ENCODE measurements at places on chromosomes 4 and X. TPM values are rescaled to one million over a fixed set of nuclear protein-coding genes. Genes with fewer than 3 reads are reported as not detected.

Gene LRRC66
- 0.15 TPM for total RNA-seq

Gene SHOX
- total RNA-seq = not detected

Gene GPR82
- 0.22 TPM for total RNA-seq

Gene AMOT
- 4.4 TPM for total RNA-seq

Gene PNMA3
- 0.06 TPM for total RNA-seq

Gene PRSS12
- total RNA-seq = 0.57 TPM

Gene CNGA1
- 0.56 TPM for total RNA-seq

DNA sequence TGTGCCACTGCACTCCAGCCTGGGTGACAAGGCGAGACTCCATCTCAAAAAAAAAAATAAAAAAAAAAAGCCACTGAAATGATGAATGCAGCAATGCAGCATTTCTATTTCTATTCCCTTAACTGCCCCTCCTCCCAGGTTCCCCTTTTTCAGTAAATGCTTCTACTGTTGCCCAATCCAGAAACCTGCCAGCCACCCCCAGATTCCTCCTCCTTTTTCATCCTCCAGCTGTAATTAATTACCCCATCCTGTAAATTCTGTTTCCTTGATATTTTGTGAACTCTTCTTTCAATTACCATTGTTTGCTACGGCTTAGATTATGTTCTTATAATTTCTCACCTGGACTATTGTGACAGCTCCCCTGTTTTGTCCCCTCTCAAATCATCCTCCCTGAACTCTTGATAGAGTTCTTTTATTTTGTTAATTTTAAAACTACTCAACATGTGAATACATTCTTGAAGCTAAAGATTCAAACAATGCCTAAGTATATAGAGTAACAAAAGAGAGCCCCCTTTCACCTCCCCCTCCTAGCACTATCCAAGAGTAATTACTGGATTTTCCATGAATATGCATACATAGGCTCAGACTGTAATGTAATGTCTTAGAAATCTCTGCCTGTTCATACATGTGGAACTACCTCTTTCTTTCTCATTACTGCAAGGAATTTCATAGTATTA lies 140.6 kb upstream of the GPC4 start:
- peaks cover 6% of the 10 kb centered on the region for H3K27me3 ChIP-seq
- H3K4me3 ChIP-seq = no peak overlapping the region
- DNase-seq = no peak
- H3K4me1 ChIP-seq = no peaks in the 10 kb centered on the region
- H3K36me3 ChIP-seq = no peaks in the 10 kb centered on the region

DNA sequence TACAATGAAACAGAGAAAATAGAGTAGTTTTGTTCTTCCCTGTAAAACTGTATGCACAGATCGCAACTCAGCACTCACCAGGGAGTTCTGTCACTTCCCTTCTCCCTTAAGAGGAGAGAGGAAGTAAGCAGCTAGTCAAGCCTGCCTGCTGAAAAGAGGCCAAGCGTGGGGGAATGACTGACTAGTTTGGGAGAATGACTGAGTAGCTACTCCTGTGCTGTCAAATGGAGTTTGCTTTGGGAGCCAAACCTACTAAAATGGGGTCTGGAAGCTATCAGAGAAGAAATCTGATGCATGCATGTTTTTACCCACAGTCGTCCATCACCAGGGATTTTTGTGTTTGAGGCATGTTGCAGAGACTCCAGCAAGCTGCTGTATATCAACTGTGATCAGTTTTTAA lies 54.6 kb upstream of the LHFPL1 start:
- H3K27ac ChIP-seq = no peak overlapping the region
- no peaks in the 10 kb centered on the region for H3K4me1 ChIP-seq
- H3K4me3 ChIP-seq = no peak overlapping the region
- DNase-seq = peak; percentile 4
- H3K27me3 ChIP-seq = peaks cover 14% of the 10 kb centered on the region

GRCh38 chr4:79281566-79282359 lies 44.1 kb downstream of the NAA11 start:
- DNase-seq = no peak
- no peaks in the 10 kb centered on the region for H3K27me3 ChIP-seq
- H3K4me1 ChIP-seq = no peaks in the 10 kb centered on the region
- no peak overlapping the region for H3K4me3 ChIP-seq

GRCh38 chr4:26088433-26088928 lies 174.5 kb downstream of the SMIM20 start:
- H3K36me3 ChIP-seq = no peaks in the 10 kb centered on the region
- H3K4me3 ChIP-seq = no peak overlapping the region
- H3K27ac ChIP-seq = no peak overlapping the region
- H3K4me1 ChIP-seq = no peaks in the 10 kb centered on the region

DNA sequence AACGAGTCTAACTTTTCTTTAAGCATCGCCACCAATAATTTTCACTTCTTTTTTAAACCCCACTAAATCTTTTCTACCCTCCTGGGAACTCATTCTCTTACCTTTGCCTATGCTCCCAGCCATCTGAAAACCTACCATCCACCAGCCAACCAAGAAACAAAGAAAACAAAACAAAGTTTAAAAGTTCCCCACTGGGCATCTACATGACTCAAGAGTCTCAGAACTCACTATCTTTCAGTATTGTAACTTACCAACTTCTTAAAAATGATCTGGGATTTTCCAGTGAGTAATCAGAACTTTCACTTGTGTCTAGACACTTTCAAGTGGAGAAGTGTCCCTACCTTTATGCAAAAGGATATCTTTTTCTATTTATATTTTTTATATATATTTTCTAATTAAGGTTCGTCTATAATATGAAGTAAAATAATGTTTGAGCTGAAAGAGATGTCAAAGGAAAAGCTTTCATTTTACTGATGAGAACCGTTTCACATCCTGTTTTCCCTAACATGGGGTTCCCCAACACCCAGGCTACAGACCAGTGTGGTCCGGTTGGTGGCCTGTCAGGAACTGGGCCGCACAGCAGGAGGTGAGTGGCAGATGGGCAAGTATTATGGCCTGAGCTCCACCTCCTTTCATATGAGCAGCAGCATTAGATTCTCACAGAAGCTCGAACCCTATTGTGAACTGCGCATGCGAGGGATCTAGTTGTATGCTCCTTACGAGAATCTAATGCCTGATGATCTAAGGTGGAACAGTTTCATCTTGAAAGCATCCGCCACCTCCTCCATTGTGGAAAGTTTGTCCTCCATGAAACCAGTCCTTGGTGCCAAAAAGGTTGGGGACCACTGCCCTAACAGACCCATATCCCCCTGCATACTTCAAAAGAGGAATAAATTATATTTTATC lies 9.8 kb upstream of the TIGD2 start:
- H3K4me3 ChIP-seq = no peak overlapping the region
- no peaks in the 10 kb centered on the region for H3K36me3 ChIP-seq
- H3K27ac ChIP-seq = no peak overlapping the region
- DNase-seq = no peak
- H3K27me3 ChIP-seq = no peaks in the 10 kb centered on the region

DNA sequence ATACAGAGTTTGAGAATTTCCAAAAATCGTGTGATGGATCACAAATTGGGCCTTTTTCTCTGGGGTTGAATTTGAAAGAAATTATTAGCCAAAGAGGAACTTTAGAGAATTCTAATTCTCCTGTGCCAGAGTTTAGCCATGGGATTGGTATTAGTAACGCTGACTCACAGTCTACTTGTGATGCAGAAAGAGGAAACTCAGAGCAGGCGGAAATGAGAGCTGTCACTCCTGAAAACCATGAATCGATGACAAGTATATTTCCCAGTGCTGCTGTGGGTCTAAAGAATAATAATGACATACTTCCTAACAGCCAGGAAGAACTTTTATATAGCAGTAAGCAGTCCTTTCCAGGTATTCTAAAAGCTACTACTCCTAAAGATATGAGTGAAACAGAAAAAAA lies 64.9 kb downstream of the N4BP2 start:
- no peak for DNase-seq
- H3K27me3 ChIP-seq = no peaks in the 10 kb centered on the region
- no peak overlapping the region for H3K4me3 ChIP-seq
- peak overlapping the region; percentile 37 for H3K27ac ChIP-seq

GRCh38 chr4:4668355-4669210 lies 126.7 kb upstream of the STX18 start:
- no peak overlapping the region for H3K27ac ChIP-seq
- no peaks in the 10 kb centered on the region for H3K27me3 ChIP-seq
- no peak overlapping the region for H3K4me3 ChIP-seq
- no peaks in the 10 kb centered on the region for H3K4me1 ChIP-seq

DNA sequence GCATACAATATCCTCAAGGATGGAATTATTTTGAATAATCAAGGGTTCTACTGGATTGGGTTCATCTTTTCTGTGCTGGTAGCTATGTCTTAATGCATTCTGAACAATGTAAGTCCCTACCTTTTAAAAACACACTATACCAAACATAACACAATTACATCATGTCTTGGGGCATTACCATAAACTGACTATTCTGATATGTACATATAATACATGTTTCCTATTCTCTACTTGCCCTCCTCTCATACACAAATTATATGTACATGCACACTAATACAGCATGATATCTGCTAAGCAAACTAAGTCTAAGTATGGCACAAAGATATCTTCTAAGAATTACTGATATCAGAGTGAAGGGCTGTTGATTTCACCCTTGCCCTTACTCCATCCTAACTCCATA lies 147.1 kb downstream of the PRDM5 start:
- H3K4me3 ChIP-seq = no peak overlapping the region
- no peaks in the 10 kb centered on the region for H3K4me1 ChIP-seq
- H3K27ac ChIP-seq = no peak overlapping the region
- no peak for DNase-seq
- H3K36me3 ChIP-seq = no peaks in the 10 kb centered on the region
- no peaks in the 10 kb centered on the region for H3K27me3 ChIP-seq

DNA sequence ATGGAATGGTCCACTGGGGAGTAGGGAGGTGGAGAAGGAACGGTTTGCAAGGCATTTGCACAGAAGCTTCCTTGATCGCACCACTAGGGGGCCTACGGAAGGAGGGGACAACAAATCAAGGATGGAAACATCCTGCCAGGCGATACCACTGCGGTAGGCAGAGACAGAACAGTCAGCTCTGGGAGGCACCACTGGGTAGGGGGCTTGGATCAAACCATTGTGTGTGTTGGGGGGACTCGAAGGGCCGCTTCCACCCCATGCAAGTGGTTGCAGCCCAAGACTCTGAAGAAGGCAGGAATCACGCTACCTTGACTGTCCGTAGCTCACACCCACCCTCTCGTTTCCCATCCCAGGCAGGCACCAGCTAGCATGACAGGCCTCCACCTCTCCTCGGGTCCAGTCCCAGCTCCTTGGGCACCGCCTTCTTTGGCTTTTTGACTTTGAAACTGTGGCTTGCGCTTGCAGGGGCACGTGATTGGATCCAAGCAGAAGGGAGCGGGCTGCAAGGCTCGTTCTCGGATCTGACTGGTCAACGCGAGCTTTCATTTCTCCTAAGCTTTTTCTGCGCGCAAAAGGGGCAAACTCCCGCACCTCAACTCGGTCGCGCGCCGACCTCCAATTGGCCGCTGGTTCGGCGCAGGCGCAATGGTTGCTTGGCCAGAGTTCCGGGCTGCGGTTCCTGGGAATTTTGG lies 28.4 kb downstream of the GAGE1 start:
- H3K4me1 ChIP-seq = no peaks in the 10 kb centered on the region
- no peaks in the 10 kb centered on the region for H3K36me3 ChIP-seq
- no peak overlapping the region for H3K4me3 ChIP-seq
- peak; percentile 47 for DNase-seq
- H3K27ac ChIP-seq = no peak overlapping the region

- no peaks in the 10 kb centered on the region for H3K27me3 ChIP-seq
- no peak overlapping the region for H3K4me3 ChIP-seq
- no peak for DNase-seq
- no peak overlapping the region for H3K27ac ChIP-seq
Measured at GRCh38 chr4:68466185-68466584, 18.9 kb downstream of the TMPRSS11E start.

GRCh38 chr4:88277711-88278225 lies 6.6 kb downstream of the PPM1K start:
- no peak for DNase-seq
- H3K36me3 ChIP-seq = no peaks in the 10 kb centered on the region
- no peak overlapping the region for H3K27ac ChIP-seq
- no peak overlapping the region for H3K4me3 ChIP-seq
- peaks cover 39% of the 10 kb centered on the region for H3K4me1 ChIP-seq

- H3K36me3 ChIP-seq = no peaks in the 10 kb centered on the region
- H3K4me3 ChIP-seq = no peak overlapping the region
- DNase-seq = no peak
- H3K27me3 ChIP-seq = no peaks in the 10 kb centered on the region
- no peak overlapping the region for H3K27ac ChIP-seq
Measured at GRCh38 chrX:29090811-29091210, 503.6 kb downstream of the IL1RAPL1 start.

GRCh38 chr4:127685292-127685691 lies 44.9 kb upstream of the SLC25A31 start:
- H3K27ac ChIP-seq = no peak overlapping the region
- no peak for DNase-seq
- H3K27me3 ChIP-seq = no peaks in the 10 kb centered on the region
- H3K4me1 ChIP-seq = no peaks in the 10 kb centered on the region
- no peaks in the 10 kb centered on the region for H3K36me3 ChIP-seq
- H3K4me3 ChIP-seq = no peak overlapping the region

Data from adrenal gland (tissue), 19 donors.